ENCODE measurements at places on chromosomes 2 and 18. TPM values are rescaled to one million over a fixed set of nuclear protein-coding genes. Genes with fewer than 3 reads are reported as not detected.

IL36RN gene
- total RNA-seq: not detected

TMEM247 gene
- not detected for total RNA-seq

CCNYL1 gene
- 8.0 TPM for total RNA-seq

ITSN2 gene
- total RNA-seq: 65.1 TPM

ALPP gene
- not detected for total RNA-seq

SKOR2 gene
- not detected for total RNA-seq

EFHD1 gene
- total RNA-seq: not detected

ARL4C gene
- 0.26 TPM for total RNA-seq

MC5R gene
- not detected for total RNA-seq

ALLC gene
- not detected for total RNA-seq

DYSF gene
- 0.05 TPM for total RNA-seq

LRRC30 gene
- total RNA-seq: not detected

SP5 gene
- total RNA-seq: not detected

ATRAID gene
- total RNA-seq: 68.9 TPM

ZNF892 gene
- 0.59 TPM for total RNA-seq

AAMP gene
- 66.3 TPM for total RNA-seq

PUM2 gene
- 76.9 TPM for total RNA-seq

GYPC gene
- total RNA-seq: 85.2 TPM

LBX2 gene
- 1.2 TPM for total RNA-seq

TUBA3E gene
- total RNA-seq: not detected

STRN gene
- 19.2 TPM for total RNA-seq
